CD4-positive, alpha-beta T cell treated with Interleukin-6 for 4 hours (primary cell): ENCODE measurements at places on chromosomes 2 and 18.
A peak's percentile ranks its signal among the peaks of the same experiment; 100 is the strongest.

GRCh38 chr2:45978302-45978859, 318.8 kb upstream of the EPAS1 start:
- no peak for DNase-seq

- no peak for DNase-seq
These were observed 88.6 kb downstream of the FAM168B start for GRCh38 chr2:131004446-131005209.

- DNase-seq, result no peak
These were observed 193.3 kb downstream of the SLC4A3 start for GRCh38 chr2:219820767-219821166.

- no peak for DNase-seq
These were observed 27.5 kb downstream of the MTHFD2 start for GRCh38 chr2:74225698-74226459.

DNA sequence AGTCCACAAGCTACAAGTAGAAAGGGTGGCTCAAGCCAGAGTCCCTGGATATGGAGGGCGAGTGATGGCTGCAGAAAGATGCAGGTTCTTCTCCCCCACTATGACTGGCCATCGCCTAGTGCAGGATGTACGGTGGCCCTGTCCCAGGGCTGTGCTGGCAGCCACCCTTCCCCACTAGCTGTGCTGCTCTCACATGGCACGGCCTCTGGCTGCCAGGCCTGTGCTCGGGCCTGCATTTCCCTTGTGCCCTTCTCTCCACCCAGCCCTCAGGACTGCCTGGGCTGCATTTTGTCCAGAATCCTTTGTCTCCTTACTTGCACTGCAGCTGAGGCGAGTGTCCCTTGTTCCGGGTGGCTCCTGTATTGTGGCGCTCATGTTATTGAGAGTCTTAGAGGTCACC, 1.6 kb upstream of the RAMP1 start:
- DNase-seq, result no peak

- DNase-seq, result no peak
These were observed 89.4 kb upstream of the MCFD2 start for GRCh38 chr2:47004905-47005495.

DNA sequence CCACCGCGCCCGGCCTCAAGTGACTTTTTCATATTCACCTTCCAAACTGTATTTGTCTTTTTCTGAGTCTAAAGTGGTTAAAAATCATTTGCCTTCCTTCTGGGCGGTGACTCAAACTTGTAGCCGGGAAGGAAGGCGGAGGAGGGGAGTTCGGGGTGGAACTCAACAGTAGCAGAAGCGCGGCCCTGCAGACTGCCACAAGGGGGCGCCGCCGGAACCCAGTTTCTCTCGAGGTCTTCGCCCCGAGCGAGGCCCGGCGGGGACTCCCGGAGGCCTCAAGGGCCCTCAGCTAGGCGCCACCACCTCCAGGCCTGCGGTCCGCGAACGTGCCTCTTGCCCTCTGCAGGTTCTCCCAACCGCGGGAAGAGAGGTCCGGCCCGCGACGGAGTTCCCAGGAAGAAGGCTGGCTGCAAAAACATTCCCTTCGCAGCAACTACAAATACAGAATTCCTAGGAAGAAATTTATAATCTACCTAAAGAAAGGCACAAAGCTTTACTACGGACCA, 16.8 kb upstream of the ITM2C start:
- peak; percentile 92 for DNase-seq

GRCh38 chr2:20638646-20639430, 12.1 kb downstream of the HS1BP3 start:
- DNase-seq, result no peak

DNA sequence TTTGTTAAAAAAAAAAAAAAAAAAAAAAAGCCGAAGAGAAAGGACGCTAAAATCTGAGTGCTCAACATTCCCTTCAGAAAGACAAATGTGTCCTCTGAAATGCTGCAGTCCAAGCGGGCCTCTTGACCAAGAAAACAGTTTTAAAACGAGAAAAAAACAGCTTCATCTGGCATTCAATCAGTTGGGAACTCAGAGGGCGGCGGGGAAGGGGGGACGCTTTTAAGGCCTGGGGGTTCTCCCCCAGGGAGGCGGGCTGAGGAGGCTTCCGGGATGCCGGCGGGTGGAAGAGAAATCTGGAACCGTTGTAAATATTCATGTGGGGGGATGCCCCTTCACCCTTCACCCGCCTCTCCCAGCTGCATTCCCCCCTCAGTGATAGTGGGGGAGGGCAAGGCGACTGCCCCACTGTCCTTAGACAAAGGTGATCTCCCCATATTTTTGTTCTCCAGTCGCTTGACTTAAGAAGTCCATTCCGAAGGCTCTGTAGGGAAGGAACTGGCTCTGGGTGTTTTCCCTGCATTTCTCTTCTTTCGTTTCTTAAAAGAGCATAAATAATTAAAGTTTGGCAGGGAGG, 3.3 kb upstream of the HOXD11 start:
- no peak for DNase-seq

DNA sequence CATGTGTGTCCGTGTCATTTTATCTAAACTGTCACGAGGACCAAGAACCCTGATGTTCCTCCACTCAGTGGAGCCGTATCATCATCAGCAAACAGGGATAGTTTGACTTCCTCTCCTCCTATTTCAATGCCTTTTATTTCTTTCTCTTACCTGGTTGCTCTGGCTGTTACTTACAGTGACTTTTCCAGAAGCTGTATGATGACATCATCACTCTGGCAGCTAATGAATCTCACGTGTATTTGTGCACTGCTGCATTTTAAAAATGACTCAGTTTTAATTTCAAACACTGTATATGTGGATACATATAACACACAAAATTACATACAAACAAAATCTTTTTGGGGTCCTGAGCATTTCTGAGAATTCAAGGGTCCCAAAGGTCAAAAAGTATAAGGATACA, 481.4 kb downstream of the CDH2 start:
- no peak for DNase-seq

DNA sequence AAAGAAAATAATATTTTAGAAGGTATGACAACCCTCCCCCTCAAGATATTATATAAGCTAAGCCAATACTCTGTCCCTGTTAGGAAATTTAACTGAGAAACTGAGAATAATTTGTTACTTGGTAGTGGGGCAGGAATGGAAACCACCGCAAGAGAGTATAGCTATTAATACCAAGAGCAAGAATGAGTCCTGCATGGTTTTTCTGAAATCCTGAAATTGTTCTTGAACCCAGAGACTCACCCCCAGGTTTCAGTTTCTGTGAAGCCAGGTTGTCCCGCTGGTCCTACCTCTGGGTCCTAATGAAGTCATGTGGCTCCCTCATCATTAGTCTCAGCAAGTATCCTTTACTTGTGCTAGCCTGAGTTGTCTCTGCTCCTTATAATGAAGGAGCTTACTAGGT, 671.0 kb upstream of the ACVR2A start:
- DNase-seq, result no peak

DNA sequence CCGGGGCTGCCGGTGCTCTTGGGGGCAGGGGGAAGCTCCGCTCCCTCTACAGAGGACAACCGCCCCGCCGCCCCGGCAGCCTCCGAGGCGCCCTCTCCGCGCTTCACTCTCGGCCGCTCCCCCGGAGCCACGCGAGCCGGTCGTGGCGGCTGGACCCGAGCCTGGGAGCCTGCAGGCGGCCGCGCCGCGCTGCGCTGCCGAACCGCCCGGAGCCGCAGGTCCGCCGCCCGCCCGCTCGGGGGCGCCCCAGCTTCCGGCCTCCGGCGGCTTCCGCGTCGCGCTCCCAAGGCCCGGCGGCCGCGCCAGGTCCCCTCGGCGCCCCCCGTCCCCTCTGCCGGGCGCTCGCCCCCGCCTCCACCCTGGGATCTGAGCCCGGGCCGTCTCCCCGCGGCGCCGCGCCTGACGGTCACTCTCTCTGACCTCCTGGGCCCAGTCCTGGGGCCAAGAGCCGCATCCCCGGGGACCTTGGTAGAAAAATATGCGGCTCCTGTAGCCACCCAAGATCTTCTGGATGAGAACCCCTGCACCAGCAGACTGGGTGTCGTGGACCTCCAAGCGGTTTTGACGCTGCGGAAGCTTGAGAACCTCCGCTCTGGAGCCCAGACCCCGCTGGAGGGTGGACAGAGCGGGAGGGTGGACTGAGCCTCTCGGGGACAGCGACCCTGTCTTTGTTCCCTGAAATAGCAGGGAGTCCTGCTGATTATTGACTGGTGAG, 44.3 kb downstream of the SERTAD2 start:
- DNase-seq, result peak; percentile 73

- no peak for DNase-seq
These were observed 8.5 kb downstream of the RFX8 start for GRCh38 chr2:101466426-101466825.

GRCh38 chr2:201638326-201638725, 5.0 kb downstream of the TMEM237 start:
- no peak for DNase-seq

DNA sequence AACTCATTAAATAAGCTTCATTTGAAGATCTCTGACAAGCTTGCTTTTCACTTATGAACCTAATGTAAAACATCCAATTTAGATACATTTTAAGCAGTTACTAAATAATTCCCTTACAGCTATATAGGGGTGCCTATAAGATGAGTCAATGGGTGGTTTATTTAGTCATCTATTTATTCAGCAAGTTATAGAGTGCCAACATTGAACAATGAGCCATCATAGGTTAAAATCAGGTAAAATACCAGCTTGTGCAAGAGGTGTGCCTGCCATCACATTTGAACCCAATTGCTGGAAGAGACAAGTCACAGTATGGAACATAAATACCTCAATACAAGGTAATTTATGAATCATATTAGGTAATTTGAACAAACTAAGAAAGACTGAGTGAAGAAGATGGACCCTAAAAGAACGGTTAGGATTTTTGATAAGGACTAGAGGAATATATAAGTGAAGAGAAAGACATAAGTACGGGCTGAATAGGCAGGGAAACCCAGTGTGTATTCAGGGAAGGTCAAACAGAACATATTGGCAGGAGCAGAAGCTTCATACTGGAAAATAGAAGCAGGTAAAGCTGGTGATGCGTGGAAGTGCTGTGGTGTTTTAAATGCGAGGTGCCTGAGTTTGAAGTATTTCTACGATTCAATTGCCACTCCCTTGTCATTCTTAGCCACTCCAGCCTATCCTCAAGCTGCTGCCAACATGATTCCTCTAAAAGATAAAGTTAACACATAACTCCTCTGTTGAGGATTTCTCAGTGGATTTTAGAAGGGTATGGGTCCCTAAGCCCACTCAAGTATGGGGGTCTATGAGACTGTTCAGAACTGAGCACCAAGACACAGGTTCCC, 18.9 kb upstream of the STAT4 start:
- no peak for DNase-seq

DNA sequence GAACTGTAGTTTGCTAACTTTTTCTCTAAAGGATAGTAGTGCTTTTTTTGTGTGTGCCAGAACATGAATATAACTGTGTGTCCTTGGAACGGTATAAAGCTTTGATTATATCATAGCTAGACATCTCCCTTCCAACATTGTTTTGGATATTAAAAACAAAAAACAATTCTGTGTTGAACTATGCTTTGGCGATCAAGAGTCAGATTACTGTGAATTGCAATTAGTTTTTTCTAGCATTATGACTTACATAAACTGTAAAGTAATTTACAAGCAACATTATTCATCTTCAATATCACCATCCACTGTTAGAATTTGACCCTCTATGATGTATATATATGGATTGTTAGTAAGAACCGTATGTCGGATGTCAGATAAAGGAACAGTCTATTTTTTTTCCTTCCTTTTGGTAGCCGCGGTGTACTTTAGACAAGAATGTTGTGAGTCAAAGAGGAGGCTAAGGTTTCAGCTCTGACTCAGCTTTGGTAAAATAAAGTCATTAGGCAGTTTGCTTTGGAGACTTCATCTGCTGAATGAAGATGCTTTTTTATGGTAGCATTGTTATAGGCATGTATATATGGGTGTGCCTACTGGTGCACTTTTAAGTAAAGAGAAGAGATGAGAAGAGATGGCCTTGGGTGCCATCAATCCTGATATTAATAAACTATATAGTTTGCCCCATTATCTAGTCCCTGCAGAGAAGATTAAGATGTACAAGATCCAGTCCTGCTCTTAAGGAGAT, 76.4 kb downstream of the LTBP1 start:
- DNase-seq, result no peak

- DNase-seq, result no peak
These were observed 22.6 kb downstream of the FOXI3 start for GRCh38 chr2:88429929-88430328.

DNA sequence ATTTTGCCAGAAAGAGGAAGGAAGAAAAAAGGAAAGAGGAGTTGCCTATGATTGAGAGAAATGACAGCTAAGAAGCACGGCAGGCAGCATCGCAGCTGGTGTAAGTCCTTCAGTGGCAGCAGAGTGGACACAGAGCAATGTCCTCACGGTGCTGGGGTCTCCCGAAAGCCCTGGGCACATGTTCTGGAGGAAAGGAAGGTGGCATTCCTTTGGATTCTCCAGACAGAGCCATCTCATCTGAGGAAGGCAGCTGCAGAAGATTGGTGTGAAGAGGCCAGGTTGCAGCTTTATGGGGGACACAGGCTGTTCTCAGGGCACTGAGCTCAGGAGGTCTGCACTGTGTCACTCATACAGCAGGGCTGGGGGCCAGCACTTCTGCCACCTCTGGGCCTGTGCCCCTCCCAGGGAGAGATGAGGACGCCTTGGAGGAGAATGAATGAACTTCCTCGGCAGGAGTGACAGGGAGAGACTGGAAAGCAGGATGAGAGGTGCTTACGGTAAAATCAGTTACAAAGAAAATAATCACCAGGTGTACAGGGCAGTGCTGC, 252.0 kb upstream of the MYT1L start:
- no peak for DNase-seq

DNA sequence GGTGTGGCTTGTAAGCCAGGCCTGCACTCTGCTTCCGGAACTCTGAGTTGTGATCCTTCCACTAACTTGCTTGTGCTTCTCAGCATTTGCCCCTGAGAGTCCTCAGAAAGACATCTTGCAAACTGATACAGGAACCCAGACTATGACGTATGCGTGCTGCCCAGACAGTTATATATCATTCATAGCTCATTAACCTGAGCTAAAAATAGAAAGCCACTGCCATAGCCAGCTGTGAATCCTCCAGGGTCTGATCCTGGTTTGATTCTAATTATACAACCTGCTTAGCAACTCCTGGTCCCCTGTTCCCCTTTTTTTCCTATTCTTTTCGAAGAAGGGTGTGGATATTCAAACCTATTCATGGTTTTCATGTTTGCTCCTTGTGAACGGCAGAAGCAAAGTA, 63.7 kb downstream of the MARCHF4 start:
- DNase-seq, result no peak

- DNase-seq, result no peak
These were observed 252.5 kb upstream of the SIX2 start for GRCh38 chr2:45261746-45262145.

DNA sequence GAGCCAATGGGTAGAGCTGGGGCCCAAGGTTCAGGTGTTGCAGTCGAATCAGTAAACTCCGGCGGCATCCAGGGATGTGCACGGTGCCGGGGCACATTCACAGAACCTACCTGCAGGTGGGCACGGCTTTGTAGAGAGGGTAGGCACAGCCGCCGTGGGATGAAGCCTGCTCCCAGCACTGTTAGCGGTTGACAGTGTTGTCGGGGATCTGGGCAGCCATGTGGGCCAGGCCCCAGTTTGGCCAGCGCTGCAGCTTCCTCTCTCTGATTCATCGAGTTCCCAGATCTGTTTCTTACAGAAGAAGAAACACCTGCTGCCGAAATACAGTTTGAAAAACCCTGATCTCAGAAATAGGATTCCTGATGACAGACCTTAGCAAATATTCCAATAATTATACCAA, 274.8 kb downstream of the AGAP1 start:
- DNase-seq, result no peak

- DNase-seq, result no peak
These were observed 50.4 kb downstream of the ZDBF2 start for GRCh38 chr2:206324869-206325268.
